ENCODE measurements at places on chromosomes 2 and 18.

GRCh38 chr2:203790134-203790852 lies 77.3 kb upstream of the CTLA4 start:
- DNase-seq = no peak

DNA sequence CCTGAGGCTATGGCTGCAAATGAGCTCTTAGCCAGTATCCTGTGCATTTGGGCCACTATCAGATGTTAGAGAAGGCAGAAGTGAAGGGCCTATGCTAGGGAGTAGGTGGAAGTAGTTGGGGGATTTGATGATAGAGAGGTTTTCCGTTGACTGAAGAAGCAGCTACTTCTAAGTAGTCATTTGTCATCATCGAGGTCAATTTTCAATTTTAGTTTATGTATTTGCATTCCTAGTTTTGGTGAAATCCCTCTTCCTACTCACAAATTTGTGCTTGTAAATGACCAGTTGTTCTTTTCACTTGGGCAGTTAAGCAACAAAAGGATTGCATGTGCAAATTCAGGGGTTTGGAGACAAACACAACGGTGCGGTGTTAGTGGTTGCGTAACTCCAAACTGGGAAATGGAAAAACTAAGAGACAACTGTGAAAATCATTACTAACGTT lies 48.5 kb upstream of the PELI1 start:
- no peak for DNase-seq

DNA sequence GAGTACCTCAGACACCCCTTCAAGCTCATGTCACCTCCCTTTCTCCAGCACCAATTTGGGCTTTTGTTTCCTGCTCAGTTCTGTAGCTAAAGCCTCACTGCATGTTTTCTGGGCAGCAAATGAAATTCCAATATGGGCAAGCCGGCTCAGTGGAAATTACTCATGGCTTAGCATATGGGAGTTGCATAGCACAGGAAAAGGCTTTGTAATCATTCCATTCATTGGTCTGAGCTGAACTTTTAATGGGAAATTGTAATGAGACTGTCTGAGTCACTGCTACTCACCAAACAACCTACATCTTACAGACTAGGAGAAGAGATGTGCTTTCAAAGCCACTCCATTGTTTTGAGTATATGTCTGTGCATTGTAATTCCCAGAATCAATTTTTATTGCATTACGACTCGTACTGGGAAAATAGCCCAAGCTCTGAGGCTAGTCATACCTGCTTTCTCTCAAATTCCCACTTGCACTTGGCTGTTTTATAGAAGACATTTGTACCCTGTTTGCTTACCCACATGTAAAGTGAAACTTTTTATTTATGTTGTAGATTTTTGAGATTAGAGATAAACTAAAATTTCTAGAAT lies 139.5 kb upstream of the LRATD1 start:
- DNase-seq = no peak

DNA sequence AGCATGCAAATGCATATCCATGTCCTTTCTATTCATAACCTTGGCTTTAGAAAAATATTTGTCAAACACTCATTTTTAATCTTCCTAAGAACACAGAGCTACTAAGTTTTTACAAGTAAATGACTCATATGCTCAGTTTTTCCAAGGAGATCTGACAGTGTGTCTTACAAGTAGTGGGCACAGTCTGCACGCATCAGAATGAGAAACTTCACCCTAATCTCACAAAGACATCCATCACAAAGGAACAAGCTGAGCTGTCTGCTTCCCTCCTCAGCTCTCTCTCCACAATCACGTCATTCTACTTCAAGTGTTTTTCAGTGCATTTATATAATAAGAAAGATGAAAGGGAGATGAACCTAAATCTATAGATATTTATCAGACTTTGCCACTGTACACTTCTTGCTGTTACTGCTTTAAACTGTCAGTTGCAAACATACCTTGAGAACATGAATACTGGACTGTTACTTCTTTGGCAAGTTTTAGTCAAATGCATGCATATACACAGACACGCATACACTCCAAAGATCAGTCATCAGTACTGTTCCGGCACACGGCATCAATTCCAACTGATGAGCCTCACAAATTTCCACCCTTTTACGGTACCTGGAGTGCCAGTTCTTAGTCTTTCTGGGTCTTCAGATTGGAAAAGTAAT lies 75.7 kb downstream of the RBMS1 start:
- no peak for DNase-seq

GRCh38 chr2:203673933-203674332 lies 32.5 kb upstream of the CD28 start:
- no peak for DNase-seq

DNA sequence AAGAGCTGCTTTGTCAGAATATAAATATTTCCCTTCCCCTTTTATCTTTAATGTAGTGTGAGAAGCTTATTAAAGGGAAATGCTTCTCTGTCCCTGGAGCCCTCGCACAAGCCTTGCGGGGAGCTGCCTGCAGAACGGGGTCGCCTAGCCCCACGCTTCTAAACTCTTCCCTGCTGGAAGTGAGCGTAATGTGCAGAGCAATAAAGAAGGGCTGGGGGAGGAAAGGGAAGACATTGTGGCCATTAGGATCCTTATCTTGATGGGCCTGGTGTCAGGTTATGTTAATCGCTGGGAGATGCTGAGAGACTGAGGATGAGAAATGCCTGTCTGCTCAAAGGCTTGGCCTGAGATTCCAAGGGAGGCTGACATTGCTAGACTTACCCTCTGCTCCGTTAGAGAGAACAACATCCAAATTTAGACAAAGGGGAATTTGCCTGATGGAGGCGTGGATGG lies 18.9 kb upstream of the FZD7 start:
- DNase-seq = no peak

DNA sequence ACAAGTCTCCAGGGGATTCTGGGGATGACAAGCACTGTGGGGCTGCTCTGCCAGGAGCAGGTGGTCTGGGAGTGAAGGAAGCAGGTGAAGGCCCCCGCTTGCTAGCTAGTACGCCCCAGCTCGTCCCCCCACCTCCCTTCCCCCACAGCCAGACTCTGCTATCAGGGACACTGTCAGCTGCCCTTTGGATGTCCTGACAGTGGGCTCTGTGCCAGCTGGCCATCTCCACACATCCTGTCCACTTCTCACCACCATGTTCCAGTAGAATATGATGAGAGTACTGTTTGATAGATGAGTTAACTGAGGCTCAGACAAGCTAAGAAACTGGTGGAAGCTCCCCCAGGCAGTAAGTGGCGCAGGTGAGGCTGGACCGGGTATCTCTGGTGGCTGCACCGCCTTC lies 276.2 kb downstream of the CELF4 start:
- no peak for DNase-seq

GRCh38 chr2:136107051-136108033 lies 10.6 kb downstream of the CXCR4 start:
- DNase-seq = no peak

DNA sequence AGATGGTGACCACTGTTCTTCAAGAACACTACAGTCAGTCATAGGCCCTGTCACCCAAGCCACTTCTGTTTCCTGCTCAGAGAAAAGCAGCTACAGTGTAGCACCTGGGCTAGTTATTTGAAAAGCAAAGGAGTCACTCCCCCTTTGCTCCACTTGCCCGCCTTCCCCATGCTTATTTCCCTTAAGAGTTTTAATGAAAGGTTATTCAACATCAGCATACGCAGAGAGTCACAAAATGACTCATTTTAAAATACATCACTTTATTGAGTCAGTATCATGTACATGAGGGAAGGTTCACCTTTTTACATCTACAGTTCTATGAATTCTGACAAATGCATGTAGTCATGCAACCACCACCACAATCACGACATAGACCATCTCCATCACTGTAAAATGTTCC lies 71.3 kb downstream of the TNFRSF11A start:
- no peak for DNase-seq

DNA sequence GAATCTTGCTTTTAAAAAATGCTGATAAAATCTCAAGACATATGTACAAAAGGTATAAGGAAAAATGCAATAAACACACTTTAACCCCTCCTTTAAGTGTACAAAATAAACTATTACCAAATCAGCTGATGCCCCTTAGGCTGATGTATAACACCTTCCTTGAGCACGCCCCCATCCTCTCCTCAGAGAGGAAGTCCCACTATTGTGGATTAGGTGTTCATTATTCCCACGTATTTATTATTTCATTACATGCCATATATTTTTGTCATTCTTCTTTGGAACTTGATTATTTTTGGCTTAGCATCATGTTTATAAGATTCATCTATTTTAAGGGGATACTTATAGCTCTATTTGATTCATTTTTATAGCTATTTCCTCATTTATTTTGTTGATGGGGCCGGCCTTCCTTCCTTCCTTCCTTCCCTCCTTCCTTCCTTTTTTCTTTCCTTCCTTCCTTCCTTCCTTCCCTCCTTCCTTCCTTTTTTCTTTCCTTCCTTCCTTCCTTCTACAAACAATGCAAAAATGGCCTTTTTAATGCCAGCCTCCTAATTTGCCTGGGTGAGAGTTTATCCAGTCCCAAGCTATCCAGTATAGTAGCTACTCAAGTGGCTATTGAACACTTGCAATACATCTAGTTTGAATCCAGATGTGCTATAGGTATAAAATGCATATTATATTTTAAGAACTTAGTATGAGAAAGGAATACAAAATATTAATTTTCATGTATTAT lies 4.0 kb downstream of the SERPINB13 start:
- no peak for DNase-seq

DNA sequence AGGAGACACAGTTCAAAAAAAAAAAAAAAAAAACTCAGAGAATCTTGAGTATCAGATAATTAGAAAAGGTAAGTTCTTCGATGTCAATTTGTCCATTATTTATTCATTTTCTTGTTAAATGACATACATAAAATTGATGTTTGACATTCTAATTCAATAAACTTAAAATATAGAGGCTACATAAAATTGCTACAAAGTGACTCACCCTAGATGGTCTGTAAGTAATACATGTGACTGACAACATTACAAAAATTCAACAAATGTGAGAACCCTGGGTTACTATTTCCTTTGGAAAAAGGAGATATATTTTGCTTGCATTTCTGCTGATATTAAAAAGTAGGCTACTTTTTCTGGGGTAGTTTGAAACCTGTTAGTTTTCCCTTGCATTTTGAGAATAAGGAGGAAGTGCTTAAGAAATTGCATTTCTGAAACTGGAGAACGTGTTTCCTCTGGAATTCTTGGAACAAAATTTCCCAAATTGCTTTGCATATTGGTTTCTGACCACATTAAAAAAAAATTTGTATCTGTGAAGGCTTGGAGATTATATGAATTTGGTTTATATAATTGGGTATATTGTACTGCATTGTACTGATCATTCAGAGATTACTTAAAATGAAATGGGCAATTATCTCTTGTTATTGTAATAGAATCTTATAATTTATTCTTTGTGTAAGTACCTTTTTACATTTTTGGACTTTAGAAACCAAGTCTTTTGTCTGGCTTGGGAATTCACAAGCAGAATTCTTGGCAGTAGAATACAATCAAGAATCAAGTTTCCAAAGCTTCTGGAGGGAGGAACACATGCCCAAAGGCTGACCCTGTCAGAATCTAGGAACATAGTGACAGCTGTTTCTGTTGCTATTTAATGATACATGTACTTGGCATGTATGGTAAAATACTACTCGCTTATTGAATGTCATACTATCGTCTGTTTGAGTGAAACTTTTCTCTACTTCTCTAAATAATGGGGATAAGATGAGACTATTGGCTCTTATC lies 106.1 kb downstream of the DSEL start:
- DNase-seq = no peak

DNA sequence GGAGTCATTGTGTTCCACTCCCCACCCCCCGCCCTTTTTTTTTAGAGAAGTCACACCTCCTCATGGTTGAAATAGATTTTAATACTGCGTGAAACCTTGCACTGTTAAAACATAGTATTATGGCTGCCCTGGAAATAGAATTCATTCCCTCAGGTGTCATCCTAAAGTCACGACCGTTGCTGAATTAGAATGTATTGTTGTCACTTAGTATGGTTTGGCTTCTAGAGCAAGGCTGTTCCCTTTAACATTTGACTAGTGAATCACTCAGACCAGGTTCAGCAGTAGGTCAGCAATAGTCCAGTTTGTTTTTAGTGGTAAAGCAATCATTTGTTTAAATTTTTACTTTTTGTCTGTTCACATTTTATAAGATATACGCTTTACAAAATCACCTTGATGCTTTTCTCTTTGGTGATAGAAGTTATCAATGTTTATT lies 1.2 kb downstream of the BABAM2 start:
- no peak for DNase-seq

DNA sequence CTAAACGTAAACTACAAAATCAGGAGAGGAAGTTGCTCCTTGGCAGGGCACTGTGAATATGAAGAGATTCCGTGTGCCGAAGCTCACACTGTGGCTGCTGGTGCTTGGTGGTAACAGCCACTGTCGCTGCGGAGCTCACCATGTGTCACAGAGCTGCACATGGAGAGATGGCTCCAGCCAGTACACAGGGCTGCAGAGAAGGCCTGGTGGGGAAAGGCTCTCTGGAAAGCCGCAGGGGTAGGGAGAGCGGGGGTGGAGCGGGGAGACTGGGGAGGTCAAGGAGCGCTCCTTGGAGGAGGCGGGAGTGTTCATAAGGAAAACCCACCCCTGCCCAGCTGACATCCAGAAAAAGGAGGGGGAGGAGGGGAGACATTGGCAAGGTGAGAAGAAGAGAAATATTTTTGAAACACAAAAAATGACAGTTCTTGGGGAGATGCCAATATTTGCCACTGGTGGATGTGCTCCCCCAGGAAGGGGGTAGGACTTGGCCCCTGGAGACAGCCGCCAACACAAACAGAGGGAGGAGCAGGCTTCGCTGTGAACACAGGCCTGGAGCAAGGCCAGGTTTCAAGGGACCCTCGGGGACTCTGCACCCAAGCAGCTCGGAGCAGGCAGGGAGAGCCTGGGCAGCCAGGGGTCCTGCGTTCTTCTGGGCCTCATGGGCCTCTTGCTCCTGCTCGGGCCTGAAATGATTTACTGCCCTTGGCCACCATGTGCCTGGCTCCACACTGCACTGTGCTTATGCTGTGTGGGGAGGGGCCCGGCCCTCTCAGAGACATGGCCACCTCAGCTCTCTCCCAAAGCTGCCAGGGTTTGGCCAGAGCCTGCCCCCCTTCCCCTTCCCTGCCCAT lies 102.6 kb upstream of the GLI2 start:
- DNase-seq = peak; percentile 37

- no peak for DNase-seq
These were observed 189.2 kb upstream of the DSEL start for GRCh38 chr18:67705748-67706147.

- no peak for DNase-seq
These were observed 147.0 kb downstream of the HDAC4 start for GRCh38 chr2:239253701-239254436.

DNA sequence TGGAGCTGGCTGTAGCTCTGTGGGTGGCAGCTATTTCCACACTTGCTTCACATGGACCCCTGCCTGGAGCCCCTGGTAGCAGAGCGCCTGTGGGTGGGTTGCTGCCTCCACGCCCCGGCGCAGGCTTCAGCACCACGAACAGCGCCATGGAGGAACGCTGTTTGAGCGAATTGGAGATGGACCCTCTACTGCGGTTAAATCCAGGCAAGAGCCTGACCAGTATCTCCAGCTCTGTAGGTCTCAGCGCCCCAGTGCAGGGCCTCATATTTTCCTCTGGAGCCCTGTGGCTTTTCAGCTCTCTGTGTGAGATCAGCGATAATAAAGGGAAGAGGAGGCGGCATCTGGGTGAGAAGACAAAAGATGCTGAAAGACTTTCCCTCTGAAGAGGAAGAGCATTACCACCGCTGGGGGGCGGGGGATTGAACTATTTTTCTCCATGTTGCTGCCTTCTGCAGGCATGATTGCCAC lies 12.0 kb downstream of the ONECUT2 start:
- DNase-seq = no peak
